ENCODE measurements at places on chromosomes 5 and 9. TPM values are rescaled to one million over a fixed set of nuclear protein-coding genes. Genes with fewer than 3 reads are reported as not detected.

GRCh38 chr5:168734620-168735300, 155.6 kb upstream of the PANK3 start:
- H3K4me3 ChIP-seq, result no peak overlapping the region
- peak overlapping the region; percentile 11 for H3K27ac ChIP-seq
- no peaks in the 10 kb centered on the region for H3K4me1 ChIP-seq

Gene ECSCR
- total RNA-seq, result 51.3 TPM

- DNase-seq, result no peak
- H3K4me3 ChIP-seq, result no peak overlapping the region
- no peaks in the 10 kb centered on the region for H3K4me1 ChIP-seq
- no peaks in the 10 kb centered on the region for H3K36me3 ChIP-seq
- no peak overlapping the region for H3K27ac ChIP-seq
- H3K27me3 ChIP-seq, result no peaks in the 10 kb centered on the region
Measured at GRCh38 chr9:108565651-108566378, 290.0 kb downstream of the ACTL7B start.

DNA sequence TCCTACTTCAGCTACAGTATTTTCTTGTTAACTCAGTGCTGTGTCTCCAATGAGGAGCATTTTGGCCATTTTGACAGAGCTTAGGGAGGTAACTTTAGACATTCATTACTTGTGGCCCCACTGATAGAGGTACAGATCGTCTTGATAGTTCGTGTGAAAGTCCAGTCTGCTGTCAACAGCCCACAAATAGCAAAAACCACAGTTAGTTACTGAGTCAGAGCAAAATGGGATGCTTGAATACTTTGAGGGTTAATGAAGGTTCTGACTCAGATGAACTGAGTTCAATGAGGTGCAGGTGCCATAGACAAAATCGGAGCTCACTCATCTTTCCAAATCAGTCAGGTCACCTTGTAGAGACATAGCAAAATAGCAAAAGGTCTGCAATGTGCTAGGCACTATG, 163.1 kb upstream of the TLE4 start:
- H3K27me3 ChIP-seq, result peaks cover 1% of the 10 kb centered on the region
- no peak overlapping the region for H3K4me3 ChIP-seq
- H3K4me1 ChIP-seq, result no peaks in the 10 kb centered on the region
- H3K27ac ChIP-seq, result no peak overlapping the region

Gene SLC36A3
- total RNA-seq, result not detected

- H3K4me1 ChIP-seq, result peaks cover 1% of the 10 kb centered on the region
- no peak overlapping the region for H3K4me3 ChIP-seq
- H3K27ac ChIP-seq, result no peak overlapping the region
- peak; percentile 49 for DNase-seq
Measured at GRCh38 chr5:168851902-168852321, 272.7 kb upstream of the PANK3 start.

DNA sequence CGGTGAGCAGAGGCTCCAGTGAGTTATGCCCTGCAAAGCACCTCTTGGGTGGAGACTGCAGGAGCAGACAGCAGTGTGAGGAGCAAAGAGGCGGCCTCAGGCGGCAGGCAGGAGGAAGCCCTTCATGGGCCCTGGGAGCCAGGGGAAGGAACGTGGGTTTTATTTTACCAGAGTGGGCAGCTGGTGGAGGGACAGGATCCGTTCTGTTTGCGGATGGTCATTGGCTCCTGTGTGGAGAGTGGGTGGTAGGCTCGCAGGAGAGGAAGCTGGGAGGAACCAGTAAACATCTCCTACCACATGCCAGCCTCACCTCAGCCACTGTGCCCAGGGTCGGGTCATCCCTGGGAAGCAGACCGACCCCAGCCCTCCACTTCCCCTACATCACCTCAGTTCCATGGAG, 24.4 kb downstream of the HNRNPH1 start:
- no peak overlapping the region for H3K4me3 ChIP-seq
- H3K27ac ChIP-seq, result no peak overlapping the region
- no peak for DNase-seq

- no peaks in the 10 kb centered on the region for H3K4me1 ChIP-seq
- DNase-seq, result no peak
- no peaks in the 10 kb centered on the region for H3K36me3 ChIP-seq
- no peaks in the 10 kb centered on the region for H3K27me3 ChIP-seq
- no peak overlapping the region for H3K27ac ChIP-seq
- H3K4me3 ChIP-seq, result no peak overlapping the region
Measured at GRCh38 chr5:59553992-59554391, 339.5 kb downstream of the PDE4D start.

DNA sequence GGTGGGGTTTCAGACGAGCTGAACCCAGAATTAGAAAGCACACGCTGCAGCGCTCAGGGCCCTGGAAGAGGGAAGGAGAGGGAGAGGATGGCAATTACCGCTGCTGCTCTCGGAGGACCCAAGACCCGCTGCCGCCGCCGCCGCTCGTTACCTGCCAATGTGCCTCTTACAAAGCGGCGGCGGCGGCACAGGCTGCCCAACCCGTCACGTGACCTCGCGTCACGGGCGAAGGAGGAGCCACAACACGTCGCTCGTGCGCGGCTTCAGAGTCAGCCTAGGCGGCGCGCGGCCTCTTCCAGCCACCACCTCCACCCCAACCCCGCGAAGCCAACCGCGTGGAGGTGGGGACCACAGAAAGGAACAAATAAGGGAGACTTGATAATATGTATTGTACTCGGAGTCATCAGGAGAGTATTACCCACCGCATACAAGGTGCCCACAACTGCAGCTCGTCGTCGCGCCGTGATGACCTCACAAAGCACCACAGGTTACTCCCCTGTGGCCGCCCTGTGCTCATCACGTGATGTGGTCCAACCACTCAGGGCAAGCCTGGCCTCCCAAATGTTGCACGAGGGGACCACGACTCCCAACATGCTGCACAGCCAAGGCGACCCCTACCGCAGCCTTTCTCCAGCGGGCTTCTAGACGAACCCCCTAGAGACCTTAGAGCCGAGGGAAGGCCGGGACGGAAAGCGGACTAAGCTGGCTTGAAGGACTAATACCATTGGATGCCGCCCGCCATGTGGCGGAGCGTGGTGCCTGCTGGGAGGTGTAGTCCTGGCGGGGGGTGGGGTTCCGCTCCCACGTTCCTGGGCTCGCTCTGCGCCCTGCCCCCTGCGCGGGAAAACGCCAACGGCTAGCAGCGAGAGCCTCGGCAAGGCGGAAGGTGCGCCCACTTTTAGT, at the start of gene UBAP2:
UBAP2 (minus strand) TSS at position 161 of the 903 bp plus-strand sequence. CDS start 31,739 bp downstream, outside the sequence.
- no peaks in the 10 kb centered on the region for H3K4me1 ChIP-seq
- H3K4me3 ChIP-seq, result peak within 1 kb of the TSS; percentile 90
- no peak within 1 kb of the TSS for H3K27ac ChIP-seq
- DNase-seq, result peak; percentile 99

Gene IFNK
- not detected for total RNA-seq

Gene RLN2
- total RNA-seq, result not detected

DNA sequence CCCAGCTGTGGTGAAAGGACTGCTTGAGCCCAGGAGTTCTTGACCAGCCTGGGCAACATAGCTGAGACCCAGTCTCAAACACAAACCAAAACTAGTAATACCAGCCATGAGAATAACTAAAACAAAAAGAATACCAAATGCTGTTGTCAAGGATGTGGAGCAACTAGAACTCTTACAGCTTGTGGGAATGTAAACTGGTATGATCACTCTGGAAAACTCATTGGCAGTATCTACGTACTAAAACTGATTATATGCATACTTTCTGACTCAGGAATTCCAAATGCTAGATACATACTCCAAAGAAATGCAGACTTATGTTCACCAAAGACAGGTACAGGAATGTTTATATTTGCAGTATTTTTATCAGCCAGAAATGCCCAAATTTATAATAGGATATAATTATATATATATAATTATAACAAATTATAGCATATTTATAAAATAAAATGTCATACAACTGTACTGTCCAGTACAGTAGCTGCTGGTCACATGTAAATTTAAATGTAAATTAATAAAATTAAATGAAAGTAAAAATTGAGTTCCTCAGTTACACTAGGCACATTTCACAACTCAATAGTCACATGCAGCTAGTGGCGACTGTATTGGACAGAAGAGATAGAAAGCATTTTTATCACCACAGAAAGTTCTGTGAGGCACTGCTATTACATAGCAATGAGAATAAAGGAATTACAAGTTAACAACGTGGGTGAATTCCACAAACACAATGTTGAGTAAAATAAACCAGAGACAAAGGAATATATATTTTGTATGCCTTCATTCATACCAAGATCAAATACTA, 118.5 kb downstream of the GNAQ start:
- no peak overlapping the region for H3K4me3 ChIP-seq
- no peaks in the 10 kb centered on the region for H3K4me1 ChIP-seq
- no peak overlapping the region for H3K27ac ChIP-seq
- DNase-seq, result no peak
- H3K36me3 ChIP-seq, result no peaks in the 10 kb centered on the region

Gene GPX8
- 29.8 TPM for total RNA-seq

Data from aorta (tissue), 5 donors.